Activated T-cell treated with anti-CD3 and anti-CD28 coated beads, Interleukin-2, amount 50 U/mL, for 1 hour (primary cell): ENCODE measurements at places on chromosomes 6 and 20.
A peak's percentile ranks its signal among the peaks of the same experiment; 100 is the strongest.

DNA sequence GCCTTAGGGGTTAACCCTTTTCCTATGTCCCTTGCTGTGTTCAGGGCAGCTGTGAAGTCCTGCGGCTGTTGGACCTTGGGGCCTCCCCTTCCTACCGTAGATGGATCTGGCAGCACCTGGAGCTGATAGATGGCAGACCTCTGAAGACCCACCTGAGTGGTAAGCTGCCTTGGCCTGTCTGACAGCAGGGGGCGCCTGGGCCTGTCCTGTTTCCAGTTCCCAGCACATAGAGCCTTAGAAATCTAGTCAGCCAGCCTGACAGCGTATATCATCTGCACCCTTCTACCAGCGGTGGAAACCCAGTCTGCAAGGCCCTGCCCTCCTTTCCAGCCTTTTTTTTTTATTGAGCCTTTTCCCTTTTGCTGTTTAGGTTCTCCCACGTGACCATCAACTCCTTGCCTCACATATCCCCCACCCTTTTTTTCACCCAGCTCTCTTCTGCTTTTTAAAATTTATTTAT lies 26.6 kb downstream of the CNBD2 start:
- DNase-seq: peak; percentile 83

- DNase-seq: no peak
These were observed 155.4 kb downstream of the RFPL4B start for GRCh38 chr6:112502351-112503090.

DNA sequence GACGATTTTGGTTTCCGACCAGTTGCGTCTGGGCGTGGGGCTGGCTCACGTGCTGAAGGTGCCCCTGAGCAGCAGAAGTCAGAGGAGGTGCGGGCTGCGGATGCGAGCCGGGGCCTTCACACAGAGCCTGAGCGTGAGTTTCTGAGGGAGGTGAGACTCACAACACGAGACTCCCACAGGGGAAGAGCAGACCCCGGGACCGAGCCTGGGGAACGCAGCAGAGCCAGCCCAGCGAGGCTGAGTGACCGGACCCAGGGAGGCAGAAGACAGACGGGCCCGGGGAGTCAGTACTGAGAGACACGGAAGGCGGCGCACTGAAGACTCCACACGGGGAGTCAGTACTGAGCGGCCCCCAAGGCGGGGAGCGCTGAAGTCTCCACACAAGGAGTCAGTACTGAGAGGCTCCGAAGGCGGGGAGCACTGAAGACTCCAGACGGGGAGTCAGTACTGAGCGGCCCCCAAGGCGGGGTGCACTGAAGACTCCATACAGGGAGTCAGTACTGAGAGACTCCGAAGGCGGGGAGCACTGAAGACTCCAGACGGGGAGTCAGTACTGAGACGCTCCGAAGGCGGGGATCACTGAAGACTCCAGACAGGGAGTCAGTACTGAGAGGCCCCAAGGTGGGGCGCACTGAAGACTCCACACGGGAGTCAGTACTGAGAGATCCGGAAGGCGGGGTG lies 77.8 kb downstream of the DLL1 start:
- no peak for DNase-seq

- no peak for DNase-seq
These were observed 35.3 kb downstream of the CD2AP start for GRCh38 chr6:47512872-47513271.

- DNase-seq: no peak
These were observed 1.7 kb downstream of the TULP1 start for GRCh38 chr6:35510916-35511561.

DNA sequence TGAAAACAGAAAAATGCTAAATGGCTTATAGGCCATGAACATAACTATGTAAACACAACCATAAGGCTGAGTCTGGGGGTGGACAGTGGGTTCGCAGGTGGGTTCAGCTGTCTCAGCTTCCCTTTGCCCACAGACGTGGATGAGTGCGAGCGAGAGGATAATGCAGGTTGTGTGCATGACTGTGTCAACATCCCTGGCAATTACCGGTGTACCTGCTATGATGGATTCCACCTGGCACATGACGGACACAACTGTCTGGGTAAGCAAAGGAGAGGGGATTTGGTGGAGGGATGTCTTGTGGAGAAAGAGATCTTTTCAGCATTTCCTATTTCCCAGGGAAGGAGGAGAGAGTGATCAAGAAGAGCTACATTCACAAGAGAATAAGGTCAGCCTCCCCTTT lies 14.7 kb downstream of the SCUBE3 start:
- DNase-seq: no peak

DNA sequence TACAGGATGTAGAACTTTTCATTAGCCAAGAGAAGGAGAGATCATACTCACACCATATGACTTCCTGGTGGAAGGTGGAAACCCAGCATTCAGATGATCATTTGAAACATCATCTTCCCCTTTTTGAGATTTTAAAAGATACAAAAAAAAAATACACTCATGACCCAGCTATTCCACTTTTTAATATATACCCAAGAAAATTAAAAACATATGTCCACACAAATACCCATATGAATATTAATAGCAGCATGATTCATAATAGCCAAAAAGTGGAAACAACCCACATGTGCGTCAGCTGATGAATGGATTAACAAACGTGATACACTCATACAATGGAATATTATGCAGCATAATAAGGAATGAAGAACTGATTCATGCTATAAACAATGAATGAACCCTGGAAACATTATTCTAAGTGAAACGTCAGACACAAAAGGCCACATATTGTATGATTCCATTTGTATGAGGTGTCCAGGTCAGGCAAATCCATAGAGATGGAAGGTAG lies 130.0 kb upstream of the SGK1 start:
- no peak for DNase-seq

DNA sequence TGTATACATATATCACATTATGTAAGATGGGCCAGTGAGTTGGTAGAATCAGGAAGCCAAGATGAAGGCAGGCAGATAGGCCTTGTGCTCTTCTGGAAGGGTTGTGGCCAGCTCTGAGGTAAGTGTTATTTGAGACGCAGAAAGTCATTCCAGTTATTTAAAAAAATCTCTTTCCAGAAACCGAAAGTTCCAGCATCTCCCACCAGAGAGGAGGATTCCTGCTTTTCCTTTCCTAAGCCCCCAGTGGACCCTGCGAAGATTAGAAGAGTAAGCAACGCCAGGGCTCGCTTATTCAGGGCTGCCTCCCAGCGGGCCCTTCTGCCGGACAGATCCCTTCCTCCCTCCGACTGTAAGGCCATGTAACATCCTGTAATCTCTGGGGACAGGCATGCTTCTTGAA lies 20.4 kb downstream of the ARMC2 start:
- DNase-seq: no peak

DNA sequence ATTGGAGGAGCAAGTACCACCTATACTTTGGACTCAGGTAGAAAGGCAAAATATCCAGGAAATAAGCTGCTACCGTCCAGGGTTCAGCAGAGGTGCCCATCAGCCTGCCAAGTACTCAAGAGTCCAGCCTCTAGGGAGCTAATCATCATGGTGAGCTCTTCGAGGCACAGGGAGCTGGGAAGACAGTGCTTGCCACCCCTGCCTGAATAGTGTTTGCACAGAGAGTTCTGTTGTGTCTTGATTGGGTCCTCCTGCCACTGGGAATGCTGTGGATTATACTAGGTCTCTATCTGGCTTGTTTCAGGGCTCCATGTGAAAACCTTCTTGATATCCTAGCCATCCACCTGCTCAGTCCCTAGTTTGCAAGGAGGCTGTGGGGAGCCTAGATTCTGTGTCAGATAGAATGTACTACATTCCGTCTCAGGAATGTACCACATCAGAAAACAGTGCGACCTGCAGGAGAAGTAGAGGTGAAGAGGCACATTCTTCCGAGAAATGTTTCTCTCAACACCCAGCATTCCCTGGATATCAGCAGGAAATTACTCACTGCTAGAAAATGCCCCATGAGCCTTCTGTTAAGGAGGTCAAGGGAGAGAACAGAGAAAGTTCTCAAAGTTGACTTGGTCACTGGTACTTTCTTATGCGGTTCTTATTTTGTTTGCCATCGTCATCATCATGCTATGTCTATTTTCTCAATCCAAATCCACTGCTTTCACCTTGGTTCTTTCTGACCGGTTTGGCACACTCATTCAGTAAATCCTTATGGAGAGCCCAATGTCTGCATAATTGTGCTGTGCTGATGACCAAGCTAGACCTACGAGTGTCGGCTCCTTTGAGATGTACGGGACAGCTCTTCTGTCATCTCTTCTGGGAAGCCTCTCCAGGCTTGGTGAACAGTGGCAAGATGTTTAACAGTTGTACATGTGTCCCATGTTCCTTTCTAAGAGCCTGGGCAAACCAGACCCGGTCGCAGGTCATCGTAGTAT lies 30.7 kb downstream of the PTPN1 start:
- no peak for DNase-seq

DNA sequence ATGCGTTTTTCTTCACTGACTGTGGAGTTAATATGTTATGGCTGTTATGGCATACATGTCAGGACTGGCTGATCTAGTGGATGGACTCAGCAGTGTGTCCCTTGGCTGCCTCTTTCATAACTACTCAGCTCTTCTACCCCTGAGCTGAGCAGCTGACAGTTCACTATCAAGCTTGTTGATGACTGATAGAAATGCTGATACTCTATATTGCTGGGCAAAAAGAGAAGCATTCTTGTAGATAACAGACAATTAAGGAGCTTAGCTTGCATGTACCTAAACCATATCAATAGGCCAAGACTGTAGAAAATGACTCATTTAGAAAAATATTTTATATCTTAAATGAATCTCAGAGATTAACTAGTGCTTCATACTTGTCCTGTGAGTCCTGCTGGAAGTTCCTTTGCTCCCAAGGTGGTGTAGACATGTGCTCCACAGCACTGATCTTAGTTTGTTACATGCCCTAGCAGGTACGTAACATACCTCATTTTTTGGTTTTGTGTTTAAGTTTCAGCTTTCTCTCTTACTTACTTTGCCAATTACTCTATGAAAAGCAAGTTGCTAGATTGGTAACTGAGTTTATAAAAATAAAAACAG lies 236.9 kb downstream of the GMDS start:
- DNase-seq: no peak

DNA sequence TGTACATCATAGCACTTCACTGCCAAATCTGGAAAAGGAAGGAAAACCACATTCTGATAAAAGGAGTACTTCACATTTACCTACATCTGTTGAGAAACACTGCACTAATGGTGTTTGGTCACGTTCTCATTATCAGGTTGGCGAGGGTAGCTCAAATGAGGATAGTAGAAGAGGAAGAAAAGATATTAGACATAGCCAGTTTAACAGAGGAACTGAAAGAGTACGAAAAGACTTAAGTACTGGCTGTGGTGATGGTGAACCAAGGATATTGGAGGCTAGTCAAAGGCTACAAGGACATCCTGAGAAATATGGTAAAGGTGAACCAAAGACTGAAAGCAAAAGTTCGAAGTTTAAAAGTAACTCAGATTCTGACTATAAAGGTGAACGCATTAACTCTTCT lies 32.0 kb upstream of the GJA10 start:
- DNase-seq: no peak

GRCh38 chr6:137799950-137800568 lies 67.0 kb upstream of the TNFAIP3 start:
- DNase-seq: peak; percentile 44

DNA sequence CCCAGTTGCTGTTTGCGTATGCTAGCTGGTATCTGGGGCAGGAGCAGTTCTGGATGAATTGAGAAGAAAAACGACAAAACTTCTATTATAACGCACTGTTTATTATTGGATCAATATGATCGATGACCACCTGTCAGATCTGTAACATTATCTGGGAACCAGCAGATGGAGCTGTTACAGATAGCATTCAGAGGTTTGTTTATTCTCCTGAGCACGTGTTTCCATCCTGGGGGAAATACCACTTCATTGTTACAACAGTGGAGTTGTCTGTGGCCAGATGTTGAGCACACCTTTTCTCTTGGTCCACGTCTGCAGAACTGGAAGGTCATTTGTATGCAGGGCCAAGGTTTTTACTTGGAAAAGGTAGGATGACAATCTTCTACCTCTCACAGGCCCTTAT lies 16.0 kb upstream of the NKX2-2 start:
- DNase-seq: no peak

- no peak for DNase-seq
These were observed 255.6 kb downstream of the MAFB start for GRCh38 chr20:40433341-40433861.

DNA sequence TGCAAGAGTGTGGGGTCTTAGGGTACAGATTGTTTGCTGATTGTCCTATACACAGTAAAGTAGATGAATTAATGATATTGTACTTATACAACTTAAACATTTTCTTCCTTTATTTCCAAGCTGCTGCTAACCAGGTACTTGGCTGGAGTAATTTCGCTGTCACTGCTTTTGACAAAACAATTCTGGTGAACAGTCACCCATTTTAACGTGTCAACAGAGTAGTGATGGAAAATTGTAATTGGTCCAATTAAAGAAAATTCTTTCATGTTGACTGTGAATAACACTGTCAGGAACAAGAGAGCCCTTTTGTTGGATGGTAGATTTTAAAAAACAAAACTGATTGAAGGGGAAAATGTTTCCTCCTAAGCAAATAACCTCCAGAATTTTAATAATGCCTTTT lies 26.4 kb upstream of the MROH8 start:
- no peak for DNase-seq

GRCh38 chr20:62363920-62364851 lies 2.9 kb downstream of the LAMA5 start:
- DNase-seq: no peak

GRCh38 chr6:138215093-138215782 lies 3.1 kb downstream of the PBOV1 start:
- DNase-seq: no peak

DNA sequence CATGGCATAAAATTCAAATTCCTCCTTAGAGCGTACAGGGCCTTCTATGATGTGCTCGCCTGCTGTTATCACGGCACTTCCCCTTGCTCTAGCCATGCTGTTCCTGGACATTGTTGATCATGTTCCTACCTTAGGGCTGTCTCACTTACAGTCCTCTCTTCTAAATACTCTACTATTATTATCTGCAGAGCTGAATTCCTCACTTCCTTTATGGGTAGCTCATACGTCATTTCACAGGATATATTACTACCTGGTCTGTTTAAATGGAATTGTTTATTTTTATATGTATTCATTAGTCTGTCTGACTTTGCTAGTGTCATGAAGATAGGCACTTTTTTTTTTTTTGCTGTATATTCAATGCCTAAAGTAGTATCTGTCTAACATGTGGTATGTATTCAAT lies 94.7 kb upstream of the FLRT3 start:
- no peak for DNase-seq

- no peak for DNase-seq
These were observed 267.9 kb upstream of the PLN start for GRCh38 chr6:118280210-118280609.

GRCh38 chr6:163837691-163838431 lies 423.3 kb downstream of the QKI start:
- DNase-seq: no peak

- DNase-seq: no peak
These were observed 55.5 kb upstream of the MYO6 start for GRCh38 chr6:75693534-75693933.

DNA sequence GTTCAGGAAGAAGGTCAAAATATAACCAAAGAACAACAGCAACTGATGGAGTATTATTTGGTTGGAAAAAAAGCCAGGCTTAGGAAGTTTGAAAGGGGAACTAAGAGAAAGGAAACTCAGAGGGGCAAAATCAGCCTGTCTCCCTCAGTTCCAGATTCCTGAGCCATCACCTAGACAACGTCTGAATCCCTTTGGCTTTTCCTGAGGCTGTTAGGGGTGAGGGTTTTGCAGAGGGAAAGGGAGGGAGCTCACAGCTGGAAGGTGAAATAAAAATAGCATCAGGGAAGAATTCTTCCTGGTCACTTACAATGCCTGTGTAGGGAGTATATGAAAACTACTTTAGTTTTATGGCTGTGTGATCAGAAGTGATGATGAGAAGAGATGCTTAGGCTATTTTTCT lies 100.5 kb downstream of the SOBP start:
- DNase-seq: no peak
